ENCODE measurements at places on chromosomes 7 and 10. TPM values are rescaled to one million over a fixed set of nuclear protein-coding genes. Genes with fewer than 3 reads are reported as not detected.

- DNase-seq: no peak
Observed at GRCh38 chr7:44498230-44498954, 7.9 kb upstream of the NUDCD3 start.

DNA sequence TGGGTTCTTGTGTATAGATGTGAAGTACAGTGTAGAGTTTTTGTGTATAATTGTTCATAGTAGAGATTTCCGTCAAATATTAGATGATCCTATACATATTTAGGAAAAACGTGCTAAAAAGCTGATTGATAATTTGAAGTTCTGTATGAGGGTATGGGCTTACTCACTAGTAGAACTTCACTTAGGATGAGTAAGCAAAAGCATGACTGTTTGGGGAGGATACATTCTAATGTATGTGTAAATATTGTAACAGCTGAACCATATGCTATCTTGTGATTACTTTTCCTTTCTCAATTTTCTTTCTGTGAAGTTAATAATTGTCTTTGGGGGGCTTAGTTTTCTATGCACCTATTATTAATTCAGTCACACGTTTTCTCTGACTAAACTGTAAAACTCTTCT, 53.2 kb upstream of the PDK4 start:
- DNase-seq: no peak

- no peak for DNase-seq
Observed at GRCh38 chr10:117955176-117955575, 91.6 kb downstream of the RAB11FIP2 start.

GRCh38 chr7:96495751-96496216, 173.9 kb upstream of the SLC25A13 start:
- no peak for DNase-seq

- no peak for DNase-seq
Observed at GRCh38 chr7:47366211-47366610, 215.7 kb downstream of the TNS3 start.

DNA sequence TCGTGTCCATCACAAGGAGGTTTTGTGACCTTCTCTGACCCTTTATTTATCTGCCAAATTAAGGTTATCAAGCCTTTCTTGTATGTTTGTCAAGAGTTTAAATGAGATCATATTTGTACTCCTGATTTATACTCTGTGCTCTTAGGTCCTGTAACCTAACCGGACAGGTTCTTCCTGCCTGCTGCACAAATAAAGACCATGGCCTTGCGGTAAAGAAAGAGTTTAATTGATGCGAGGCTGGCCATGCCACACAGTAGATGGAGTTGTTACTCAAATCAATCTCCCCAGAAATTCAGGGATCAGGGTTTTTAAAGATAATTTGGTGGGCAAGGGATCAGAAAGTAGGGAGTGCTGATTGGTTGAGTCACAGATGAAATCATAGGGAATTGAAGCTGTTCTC, 79.5 kb upstream of the LRGUK start:
- no peak for DNase-seq

- DNase-seq: no peak
Observed at GRCh38 chr7:47385536-47386125, 196.3 kb downstream of the TNS3 start.

DNA sequence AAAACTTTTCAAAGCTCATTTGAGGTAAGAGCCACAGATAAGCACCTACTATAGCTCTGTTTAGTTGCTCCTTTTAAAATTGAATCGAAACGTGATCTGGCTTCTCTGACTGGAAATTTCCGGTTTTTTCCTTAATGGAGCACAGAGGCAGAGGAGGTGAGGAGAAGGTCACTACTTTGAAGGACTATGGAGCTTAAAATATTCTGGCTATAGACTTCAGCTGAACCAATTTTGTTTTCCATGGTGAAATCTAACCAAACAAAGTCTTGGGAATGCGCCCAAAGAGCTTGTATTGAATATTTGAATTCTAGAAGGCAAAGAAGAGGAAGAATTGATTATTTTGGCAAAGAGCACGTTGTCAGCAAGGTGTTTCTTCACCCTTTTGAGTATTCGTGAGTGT, 711.1 kb downstream of the SUGCT start:
- DNase-seq: no peak

- no peak for DNase-seq
Observed at GRCh38 chr7:151607464-151607867, 87.8 kb upstream of the RHEB start.

Gene AASS
- total RNA-seq: 19.3 TPM

Gene HTR7
- total RNA-seq: 8.0 TPM

Gene ERLIN1
- 9.8 TPM for total RNA-seq

Gene ENTPD7
- 8.7 TPM for total RNA-seq

Gene MGAM2
- total RNA-seq: not detected
